Inflammatory macrophage treated with lipopolysaccharide for 1 hour (primary cell): ENCODE measurements at places on chromosomes 1 and 21.

DNA sequence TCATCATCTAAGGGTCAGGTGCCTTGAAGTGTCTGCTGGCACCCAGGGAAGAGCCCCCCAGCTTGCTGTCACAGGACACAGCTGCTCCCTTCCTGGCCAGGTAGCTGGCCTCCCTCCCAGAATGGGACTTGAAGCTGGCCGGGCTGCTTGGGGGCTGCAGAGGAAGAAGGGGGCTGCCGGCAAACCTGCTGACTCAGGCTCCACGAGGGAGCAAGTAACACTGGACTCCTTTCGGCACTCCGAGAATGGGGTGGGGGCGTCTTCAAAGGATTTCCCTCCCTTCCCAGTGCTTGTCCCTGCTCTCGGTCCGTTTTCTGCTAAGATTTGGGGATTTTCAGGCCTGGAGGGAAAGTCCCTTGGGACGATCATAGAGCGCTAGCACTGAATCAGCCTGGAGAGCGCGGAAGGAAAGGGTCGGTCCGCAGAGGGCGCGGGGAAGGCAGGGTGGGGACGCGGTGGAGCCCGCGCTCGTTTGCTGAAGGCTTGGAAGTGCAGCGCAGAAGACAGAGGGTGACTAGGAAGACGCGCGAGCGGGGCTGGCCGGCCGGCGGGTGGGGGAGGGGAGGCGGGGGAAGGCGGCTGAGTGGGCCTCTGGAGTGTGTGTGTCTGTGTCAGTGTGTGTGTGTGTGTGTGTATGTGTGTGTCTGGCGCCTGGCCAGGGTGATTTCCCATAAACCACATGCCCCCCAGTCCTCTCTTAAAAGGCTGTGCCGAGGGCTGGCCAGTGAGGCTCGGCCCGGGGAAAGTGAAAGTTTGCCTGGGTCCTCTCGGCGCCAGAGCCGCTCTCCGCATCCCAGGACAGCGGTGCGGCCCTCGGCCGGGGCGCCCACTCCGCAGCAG, at the start of gene CSF1:
CSF1 (plus strand) TSS at position 727 of the 840 bp plus-strand sequence. CDS start 175 bp downstream, outside the sequence.
- DNase-seq, result peak; percentile 92

DNA sequence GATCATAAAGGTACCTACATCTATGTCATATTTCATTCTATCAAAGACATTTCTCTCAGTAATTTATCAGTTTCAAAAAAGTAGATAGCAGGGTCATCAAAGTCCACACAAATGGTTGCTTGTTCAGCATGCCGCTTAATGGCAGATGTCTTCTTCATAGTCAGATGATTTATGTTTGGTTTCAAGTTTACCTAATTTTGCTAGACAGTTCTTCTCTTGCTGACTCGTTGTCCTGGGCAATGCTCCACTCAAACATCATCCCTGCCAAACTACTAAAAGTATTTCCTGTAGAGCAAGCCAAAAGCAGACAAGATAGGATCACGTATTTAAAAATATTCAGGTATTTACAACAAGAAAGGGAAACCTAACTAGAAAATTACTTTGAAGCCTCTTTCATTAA, 13.6 kb downstream of the NUP210L start:
- no peak for DNase-seq

DNA sequence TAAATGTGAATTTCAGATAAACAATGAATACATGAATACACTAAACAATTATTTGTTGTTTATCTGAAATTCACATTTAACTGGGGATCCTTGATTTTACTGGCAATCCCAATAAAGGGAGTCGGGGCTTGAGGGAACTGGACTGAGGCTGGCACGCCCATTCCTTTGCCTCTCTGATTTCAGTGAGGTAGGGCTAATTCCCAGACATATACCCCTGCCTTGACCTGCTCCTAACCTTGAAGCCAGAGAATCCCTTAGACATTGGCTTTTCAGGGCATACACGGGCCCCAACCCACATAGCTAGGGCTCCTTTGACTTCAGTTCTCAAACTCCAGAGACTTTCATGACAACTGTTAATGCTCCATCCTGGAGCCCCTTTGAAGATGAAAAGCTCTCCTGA, 10.8 kb upstream of the UTP25 start:
- no peak for DNase-seq

DNA sequence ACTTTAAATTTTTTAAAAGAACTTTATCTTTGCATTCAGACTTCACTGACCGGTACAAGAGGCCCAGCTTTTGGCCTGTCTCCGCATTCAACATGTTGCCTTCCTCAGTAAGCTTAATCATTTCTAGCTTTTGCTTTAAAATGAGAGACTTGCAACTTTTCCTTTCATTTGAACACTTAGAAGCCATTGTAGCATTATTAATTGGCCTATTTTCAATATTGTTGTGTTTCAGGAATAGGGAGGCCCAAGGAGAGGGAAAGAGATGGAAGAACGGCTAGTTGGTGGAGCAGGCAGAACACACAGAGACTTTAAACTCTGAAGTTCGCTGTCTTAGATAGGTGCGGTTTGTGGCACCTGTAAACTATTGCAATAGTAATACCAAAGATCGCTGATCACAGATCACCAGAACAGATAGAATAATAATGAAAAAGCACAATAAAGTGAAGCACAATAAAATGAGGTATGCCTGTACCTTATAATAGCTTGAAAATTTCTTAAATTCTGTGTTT, 31.4 kb downstream of the RABGAP1L start:
- DNase-seq, result no peak

DNA sequence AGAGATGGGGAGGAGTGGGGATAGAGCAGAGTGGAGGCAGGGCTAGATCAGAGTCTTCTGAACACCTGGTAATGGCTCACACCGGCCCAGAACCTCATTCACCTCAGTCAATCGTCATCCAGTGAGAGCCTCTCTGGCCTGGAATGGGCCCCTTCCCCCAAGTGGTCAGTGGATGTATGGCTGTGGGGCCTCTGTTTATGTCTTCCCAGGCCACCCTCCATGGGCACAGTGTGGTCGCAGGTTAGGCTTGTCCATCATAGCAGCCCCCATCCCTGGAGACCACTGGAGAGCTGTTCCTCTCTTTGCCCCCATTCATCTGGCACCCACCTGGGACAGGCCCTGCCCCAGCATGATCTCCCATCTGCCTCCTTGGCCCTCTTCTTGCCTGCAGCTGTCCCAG, 29.6 kb upstream of the TENT5C start:
- no peak for DNase-seq

- peak; percentile 34 for DNase-seq
These were observed 16.6 kb downstream of the SLC1A7 start for GRCh38 chr1:53125623-53126360.
